ENCODE measurements at places on chromosomes 5 and 9.

GRCh38 chr5:133205649-133206048 is 153.8 kb downstream of the HSPA4 start:
- peak; percentile 42 for DNase-seq

GRCh38 chr9:120901755-120902568 is 24.6 kb downstream of the TRAF1 start:
- no peak for DNase-seq

DNA sequence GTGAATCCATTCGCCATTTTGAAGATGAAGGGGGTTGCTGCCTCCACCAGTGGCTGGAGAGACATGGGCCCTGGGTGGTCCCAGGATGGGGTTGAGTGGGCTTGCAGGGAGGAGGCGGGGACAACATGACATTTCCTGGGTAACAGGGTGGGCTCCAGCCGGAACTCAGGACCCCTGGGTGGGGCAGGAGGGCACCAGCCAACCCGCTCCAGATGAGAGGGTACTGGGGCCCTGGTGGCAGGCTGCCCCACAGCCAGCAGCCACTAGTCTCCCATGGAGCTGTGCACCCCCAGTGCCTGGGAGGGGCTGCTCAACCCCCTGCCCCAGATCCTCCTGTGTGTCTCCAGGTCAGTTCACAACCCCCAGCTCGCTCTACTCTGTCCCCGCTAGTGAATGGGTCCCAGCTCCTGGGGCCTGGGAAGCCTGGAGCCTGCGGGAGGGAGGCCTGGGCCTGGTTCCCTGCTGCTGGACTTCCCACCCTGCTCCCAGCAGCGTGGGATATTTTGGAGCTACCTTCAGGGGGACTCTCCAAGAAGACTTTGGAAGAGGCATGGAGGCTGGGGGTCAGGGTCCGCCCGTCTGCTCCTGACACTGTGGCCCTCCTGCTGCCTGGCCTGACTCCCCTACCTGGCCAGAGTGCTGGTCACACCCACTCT is 55.9 kb downstream of the AHRR start:
- DNase-seq: no peak

DNA sequence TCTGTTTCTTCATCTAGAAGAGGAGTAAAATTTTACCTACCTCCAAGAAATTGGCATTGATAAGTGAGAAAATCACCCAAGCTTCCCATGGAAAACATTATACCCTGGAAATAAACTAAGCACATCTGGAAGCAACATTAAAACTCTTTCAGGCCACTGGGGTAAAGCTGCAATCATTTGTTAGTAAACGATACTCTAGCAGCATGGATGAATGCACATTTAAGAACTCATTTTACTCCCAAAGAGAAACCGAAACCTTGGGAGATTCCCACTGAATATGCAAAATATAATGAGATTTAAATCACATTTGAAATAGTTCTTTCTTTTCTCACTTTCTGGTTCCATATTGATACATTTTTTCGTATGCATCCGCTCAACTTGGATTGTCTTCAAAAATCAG is 467.5 kb downstream of the EFNA5 start:
- no peak for DNase-seq

- no peak for DNase-seq
These were observed 62.3 kb upstream of the SPRY4 start for GRCh38 chr5:142387024-142387682.

DNA sequence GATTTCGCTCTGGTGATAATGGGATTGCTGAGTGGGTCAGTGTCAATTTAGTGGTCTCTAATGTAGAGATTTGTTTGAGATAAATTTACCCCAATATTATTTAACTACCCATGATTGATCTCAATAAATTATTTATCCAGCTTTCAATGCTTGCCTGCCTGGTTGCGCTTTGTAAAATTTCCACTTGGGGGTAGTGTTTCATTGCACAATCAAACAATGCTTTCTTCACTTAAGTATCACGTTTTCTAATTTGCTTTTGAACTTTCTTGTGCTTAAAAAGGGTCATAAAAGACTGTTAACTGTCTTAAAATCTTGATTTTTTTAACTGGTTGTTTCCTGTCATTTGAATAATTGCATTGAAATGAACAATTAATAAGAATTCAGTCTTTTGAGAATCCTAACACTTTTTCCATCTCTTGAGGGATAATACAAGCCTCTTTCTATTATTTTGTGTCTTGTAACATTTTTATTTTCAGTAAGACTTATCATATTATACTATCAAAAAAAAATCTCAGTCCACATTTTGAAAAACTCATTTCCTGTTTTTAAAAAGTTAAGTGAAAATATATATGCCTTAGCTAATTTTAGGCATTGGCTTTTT is 18.7 kb downstream of the HSD17B4 start:
- peak; percentile 70 for DNase-seq

DNA sequence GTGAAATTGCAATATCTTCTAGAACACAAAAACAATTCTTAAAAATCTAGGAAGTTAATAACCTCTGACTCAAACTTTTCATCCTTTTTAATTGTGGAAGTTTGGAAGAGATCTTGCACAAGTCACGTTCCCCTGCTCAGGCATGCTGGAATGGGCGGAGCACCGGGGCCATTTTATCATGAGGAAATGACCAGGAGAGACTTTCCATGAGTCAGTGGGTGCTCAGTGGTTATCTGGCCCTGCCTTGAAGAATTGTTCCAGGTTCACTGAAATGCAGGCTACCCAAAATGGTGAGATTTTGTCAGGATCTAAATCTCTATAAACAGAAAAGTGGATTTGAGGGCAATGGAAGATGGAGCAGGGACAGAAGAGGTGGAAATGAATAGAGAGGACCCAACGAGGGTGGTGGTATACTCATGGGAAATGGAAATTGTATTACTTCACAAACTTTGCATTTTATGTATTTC is 61.2 kb downstream of the FYB1 start:
- DNase-seq: no peak

- DNase-seq: no peak
These were observed 419.3 kb upstream of the MEF2C start for GRCh38 chr5:89302102-89302891.

DNA sequence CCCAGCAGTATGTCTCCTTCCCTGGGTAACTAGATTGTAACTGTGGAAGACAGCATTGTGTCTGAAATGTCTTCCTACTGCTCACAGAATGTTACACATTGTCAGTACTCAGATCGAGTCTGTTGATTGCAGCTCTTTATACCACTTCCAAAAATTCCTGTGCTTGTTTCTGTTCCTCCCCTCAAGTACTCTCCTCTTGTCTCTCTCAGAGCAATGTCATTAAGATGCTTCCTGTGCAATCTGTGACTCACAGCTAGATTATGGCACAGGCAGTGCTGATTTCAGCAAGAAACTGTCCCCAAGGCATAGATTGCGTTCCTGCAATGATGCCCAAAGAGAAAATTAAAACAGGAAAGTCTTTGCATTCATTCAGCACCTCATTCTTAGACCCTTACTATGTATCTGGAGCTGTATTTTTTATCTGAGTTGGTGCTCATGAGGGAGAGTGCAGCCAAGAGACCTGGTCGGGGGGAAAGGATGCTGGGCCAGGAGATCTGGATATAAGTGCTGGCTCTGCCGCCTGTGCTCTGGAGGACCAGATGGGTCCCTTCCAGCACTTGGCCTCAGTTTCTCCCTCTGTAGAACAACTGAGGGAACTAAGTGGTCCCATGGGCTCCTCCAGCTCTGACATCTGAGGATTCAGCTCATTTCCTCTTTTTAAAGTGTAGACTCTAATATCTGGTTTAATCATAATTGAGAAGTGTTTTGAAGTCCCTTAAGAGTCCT is 40.8 kb upstream of the GNPDA1 start:
- peak; percentile 40 for DNase-seq

DNA sequence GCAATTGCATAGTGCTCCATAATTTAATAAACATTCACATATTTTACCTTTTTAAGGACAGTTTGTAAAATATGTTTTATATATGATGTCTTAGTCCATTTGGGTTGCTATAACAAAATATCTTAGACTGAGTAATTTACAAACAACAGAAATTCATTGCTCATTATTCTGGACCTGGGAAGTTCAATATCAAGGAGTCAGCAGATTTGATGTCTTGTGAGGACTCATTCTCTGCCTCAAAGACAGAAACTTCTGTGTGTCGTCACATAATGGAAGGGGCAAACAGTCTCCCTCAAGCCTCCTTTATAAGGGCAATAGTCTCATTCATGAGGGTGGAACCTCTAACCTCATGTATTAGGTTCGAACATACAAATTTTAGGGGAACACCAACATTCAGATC is 455.9 kb downstream of the TAF11L14 start:
- no peak for DNase-seq

- DNase-seq: no peak
These were observed 856.6 kb downstream of the MAT2B start for GRCh38 chr5:164361986-164362385.

GRCh38 chr9:124442379-124442778 is 7.9 kb upstream of the ADGRD2 start:
- DNase-seq: no peak

GRCh38 chr5:107483231-107484024 is 187.3 kb downstream of the EFNA5 start:
- peak; percentile 15 for DNase-seq

DNA sequence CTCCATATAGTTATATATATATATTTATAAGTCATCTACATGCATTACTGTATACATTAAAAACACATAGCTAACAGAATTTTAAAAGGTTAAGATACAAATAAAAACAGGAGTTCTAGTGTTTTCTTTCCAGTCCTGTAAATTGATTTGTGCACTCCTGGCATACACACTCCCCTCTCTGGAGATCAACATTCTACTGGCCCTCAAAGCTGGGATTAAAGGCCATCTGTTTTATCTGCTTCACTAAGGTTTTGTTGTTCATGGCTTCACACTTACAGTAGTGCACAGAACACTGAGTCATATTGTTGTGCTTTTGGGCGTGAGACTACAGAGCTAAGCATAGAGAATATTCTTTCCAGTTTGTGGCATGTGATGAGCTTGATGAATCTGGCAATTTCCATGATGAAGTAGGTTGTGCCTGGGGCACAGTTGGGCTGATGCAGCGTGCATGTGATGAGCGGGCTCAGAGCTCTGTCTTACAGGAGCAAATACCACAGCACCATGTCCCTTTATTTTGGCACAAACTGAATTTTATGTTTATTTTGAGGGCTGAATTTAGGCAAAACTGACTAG is 98.2 kb downstream of the TAF11L14 start:
- no peak for DNase-seq

Data from choroid plexus epithelial cell (primary cell).